ENCODE measurements at places on chromosomes 4 and X. TPM values are rescaled to one million over a fixed set of nuclear protein-coding genes. Genes with fewer than 3 reads are reported as not detected.

GRCh38 chr4:22500831-22501714, 14.8 kb downstream of the ADGRA3 start:
- no peak for DNase-seq

Gene SRPK3
- total RNA-seq: 0.25 TPM

DNA sequence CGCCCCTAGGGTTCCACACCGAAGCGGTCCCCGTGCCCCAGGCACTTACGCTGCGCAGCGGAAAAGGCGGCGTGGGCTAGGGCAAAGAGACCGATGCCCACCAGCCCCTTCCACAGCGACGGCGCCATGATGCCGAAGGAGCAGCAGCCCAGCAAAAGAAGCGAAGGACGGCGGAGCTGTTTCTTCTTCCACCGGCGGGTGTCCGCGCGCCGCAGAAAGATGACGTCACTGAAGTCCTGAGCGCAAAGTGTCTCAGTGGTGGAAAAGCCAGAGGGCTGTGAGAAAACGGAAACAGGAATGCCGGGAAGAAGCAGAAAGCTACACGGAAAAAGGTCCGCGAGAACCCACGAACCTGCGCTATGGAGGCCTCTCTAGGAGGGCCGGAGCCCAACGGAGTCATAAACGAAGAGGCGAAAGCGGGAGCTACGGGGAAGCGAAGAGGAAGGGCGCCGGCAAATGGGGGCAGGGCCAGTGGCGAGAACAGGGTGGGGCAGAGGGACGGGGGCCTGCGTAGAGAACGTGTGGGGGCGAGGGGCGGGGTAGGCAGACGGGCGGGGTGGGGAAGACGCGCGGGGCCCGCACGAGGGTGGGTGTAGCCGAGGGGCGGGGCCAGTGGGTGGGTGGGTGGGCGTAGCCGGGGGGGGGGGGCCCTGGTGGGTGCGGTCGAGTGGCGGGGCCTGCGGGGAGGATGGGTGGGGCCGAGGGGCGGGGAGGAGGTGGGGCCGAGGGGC, at the start of gene MMGT1:
Gene MMGT1 (minus strand): TSS at position 441 of the 731 bp plus-strand sequence. CDS start 313 bp downstream, at position 128.
- DNase-seq: no peak

Gene ETDA
- total RNA-seq: not detected

- DNase-seq: no peak
Measured at GRCh38 chrX:132467026-132467425, 21.8 kb downstream of the MBNL3 start.

GRCh38 chrX:10722851-10723250, 102.5 kb upstream of the MID1 start:
- no peak for DNase-seq

DNA sequence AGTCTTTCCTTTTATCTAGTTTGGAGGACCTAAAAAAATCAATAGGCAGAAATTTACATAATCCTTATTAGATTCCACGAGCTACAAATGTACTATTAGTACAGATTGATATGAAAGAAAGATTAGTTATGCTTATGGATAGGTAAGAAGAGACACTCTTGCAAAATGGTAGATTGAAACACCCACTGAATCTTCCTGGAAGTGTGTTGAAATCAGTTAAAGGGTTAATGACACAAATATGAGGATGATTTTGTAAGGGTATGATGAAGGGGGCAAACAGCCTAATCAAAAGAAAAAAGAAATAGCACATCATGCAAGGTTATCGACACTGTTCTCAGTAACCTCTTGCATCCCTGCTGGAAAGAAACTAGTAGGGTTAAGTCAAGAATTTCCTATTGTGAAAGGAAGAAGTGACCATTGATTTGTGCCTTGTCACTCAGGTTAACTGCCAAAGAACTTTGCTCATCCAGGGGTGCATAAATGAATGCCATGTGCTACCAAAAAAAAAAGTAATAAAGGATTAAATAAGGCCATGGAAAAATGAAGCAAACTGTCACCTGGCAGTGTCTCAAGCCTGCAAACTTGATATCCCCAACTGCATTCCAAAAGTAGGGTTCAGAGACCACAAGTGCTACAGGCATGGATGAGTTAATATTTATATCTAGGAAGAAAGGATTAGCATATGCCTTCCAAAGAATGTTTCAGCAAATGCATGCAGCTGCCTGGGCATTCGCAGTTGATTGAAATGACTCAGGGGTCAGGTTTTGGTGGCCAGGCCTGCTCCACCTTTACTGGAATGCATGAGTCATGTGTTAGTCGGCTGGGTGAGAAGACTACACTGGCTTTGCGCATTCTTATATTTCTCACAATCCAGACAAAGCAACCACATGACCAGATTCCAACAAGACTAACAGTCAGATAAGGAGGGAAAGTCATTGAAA, 78.3 kb upstream of the ATXN3L start:
- no peak for DNase-seq

DNA sequence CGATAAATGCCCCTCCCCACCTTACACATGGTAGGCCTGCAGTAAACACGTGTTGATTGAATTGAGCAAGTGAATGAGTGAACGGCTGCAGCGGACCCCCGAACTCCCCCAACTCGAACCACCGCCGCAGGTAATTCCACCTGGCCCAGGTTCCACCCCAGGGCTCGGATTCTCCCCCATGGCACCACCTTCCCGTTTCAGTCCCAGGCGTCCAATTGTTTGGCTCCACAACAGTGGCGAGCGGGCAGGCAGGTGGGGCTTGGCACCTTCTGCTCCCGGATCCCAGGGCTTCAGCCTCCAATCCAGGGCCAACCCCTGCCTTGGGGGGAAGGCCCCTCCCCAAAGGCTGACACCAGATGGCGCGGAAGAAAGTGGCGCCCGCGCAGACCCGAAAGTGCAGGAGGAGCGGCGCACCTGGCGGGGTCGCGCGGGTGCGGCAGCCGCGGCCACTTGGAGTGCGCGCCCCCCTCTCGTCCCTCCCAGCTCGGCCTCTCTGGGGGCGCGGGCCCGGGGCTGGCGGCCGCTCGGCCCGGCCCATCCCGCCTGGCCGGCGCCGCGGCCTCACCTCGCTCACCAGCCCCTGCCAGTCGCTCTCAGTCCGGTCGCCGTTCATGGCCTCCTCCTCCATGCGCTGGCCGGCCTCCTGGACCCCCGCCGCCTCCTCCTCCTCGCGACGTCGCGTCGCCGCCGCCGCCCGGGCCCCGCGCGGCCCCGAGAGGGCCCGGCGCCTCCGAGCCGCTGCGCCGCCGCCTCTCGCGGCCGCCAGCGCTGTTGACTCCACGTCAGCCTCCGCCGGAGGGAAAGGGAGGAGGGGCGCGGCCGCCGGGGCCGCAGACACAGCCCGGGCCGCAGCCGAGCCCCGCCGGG, at the start of gene CCDC149:
Gene CCDC149 (minus strand): TSS at position 791 of the 867 bp plus-strand sequence. CDS start 178 bp downstream, at position 613.
- DNase-seq: no peak

Gene GABRE
- total RNA-seq: 176 TPM

GRCh38 chr4:106329041-106329618, 12.8 kb downstream of the AIMP1 start:
- DNase-seq: no peak

Gene RRH
- not detected for total RNA-seq

Gene CDS1
- 8.8 TPM for total RNA-seq

Gene TMSB15A
- total RNA-seq: not detected

DNA sequence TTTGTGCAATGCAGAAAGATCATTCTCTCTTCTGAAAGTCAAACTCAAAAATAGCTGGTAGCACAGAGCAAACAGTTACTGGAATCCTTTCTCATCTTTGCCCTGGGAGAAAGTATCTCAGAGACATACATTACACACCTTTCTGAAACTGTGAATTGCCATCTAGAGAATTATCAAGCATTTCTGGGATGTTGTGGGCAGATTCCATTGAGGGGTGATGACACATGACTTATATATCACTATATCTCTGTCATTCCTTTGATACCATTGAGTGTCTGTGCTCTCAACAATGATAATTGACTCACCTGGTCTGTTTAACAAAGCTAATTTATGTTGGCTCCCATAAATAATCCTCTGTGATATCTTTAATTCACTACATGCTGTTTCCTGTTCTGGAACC, 13.0 kb downstream of the SLIT2 start:
- no peak for DNase-seq

- DNase-seq: no peak
Measured at GRCh38 chr4:85500110-85500867, 25.3 kb downstream of the ARHGAP24 start.

Gene ERCC6L
- 0.74 TPM for total RNA-seq

Gene CXCL5
- total RNA-seq: not detected

- no peak for DNase-seq
Measured at GRCh38 chr4:3481783-3482393, 18.8 kb downstream of the DOK7 start.

- no peak for DNase-seq
Measured at GRCh38 chrX:130212371-130212770, 40.6 kb downstream of the RAB33A start.
